ENCODE measurements at places on chromosomes 13 and 19.

GRCh38 chr19:18000915-18001776, 6.8 kb upstream of the ARRDC2 start:
- DNase-seq: peak; percentile 77

- no peak for DNase-seq
These were observed 1225.3 kb downstream of the SLITRK5 start for GRCh38 chr13:88896466-88896865.

- no peak for DNase-seq
These were observed 60.9 kb downstream of the WDFY2 start for GRCh38 chr13:51645154-51645650.

- DNase-seq: no peak
These were observed 24.7 kb downstream of the PNPLA6 start for GRCh38 chr19:7560255-7560654.

DNA sequence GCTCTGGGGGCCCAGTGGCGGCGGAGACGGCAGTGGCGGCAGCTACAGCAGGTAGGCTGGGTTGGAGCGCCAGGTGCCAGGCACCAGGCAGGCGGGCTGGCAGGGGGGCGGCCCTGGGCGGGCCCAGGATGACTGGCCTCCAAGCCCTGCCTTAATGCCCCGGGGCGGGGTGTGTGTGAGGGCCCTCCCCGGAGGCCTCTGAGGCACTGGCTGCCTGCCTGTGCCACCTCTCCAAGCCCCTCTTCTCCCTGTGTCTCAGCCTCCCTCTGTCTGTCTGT, at the start of gene KLK11:
Gene KLK11, minus strand, starts transcription at position 63 of the 278 bp plus-strand sequence. CDS start 985 bp downstream, outside the sequence.
- no peak for DNase-seq

DNA sequence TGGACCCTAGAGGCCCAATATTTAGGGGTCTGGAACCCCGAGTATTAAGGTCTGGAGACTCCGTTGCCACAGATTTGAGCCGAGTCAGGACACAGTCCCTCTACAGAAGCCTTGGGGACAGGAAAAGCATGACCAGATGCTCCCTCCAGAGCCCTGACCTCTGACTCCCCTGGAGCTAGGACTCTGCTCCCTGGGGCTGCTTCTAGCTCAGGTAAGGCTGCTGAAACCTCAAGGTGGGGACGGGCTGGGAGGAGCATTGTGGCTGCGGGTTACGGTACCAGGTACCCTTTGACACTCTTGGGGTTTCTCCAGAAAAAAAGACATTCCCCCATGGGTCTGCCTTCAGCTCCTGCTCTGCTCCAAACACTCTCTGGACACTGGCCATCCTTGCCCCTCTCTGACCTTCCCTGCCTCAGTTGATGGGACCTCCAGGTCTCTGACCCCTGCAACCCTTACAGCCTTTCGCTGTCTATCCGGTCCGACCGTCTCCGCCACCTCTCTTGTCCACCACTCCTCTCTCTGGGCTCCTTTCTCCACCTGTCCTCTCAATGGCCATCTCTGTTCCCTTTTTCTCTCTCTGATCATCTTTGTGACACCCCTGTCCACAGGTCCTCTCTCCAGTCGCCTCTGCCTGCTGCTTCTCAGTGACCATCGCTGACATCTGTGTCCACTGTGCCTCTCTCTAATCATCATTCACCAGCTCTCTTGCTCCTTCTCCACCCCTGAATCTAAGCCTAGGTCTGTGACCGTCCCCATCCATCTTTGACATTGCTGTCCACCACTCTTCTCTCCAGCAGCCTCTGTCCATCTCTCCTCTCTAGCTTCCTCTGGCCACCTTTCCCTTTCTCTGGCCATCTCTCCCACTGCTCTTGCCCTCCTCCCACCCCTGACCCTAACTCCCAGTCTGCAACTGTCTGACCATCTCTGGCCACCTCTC, 1.4 kb downstream of the LRFN3 start:
- no peak for DNase-seq

- no peak for DNase-seq
These were observed 1.4 kb downstream of the GPX4 start for GRCh38 chr19:1105008-1105872.

DNA sequence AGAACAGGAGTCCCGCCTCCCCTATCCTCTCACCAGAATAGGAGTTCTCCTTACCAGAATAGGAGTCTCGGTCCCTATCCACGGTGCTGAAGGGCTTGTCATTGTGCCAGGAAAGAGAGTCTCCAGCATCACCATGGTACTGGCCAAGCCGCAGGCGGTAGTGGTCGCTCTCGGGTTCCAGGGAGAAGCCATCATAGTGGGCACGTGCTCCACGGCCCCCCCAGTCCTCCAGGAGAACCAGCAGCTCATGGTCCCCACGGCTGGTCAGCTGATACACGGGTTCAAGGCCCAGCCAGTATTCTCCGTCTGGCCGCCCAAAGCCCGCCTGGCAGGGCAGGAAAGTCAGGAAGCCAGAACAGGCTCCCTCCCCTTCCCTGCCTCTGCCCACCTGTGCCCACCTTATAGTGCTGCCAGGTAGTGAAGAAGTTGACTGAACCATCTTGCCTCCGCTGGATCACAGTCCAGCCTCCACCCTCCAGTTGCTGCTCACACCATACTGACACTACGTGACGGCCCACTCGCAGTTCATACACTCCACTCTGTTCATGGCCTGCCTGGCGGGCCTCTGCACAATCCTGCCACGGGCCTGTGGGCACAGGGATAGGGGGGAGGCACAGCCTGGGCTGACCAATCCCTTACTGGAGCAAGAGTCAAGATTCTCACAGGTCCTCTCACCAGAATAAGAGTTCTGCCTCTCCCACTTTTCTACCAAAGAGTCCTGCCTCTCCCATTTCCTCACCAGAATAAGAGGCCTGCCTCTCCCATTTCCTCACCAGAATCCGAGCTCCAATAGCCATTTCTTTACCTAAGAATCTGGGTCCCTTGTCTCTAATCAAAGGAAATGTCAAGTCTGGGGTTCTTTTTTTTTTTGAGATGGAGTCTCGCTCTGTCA, 7.4 kb downstream of the SHFL start:
- no peak for DNase-seq

- no peak for DNase-seq
These were observed 284.4 kb downstream of the DIAPH3 start for GRCh38 chr13:59879281-59879680.

- DNase-seq: no peak
These were observed 10.3 kb downstream of the GNA15 start for GRCh38 chr19:3145909-3146676.

- DNase-seq: peak; percentile 9
These were observed 32.3 kb upstream of the FGF9 start for GRCh38 chr13:21638319-21639282.

DNA sequence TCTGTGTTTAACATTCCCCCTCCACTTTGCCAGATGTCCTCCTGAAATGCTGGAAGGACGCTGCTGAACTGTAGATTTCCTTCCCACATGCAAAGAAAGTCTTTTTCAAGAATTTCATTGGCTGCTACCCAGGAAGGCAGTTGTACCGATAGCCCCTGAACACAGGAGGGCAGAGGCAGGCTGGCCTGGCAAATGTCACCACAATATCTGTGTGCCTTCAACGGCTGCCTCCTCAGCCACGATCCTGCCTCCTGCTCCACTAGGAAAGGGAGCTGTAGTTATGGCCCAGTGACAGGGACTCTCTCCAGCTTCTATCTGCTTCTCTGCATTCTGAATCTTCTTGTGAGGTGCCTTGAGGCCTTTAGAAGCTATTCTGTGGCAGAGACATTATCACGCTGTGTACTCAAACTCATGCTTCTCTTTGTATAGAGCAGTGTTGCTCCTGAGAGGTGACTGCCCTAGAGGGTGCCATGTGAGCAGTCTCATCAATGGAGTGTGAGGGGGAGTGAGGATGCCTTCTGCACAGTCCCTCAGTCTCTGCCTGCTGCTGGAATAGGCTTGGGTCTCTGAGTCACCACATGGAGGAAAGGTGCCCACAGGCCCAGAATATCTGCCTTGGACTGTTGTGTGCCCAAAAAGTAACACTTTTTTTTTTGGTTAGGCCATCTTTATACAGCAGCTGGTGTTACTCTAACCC, 279.8 kb downstream of the DNAJC15 start:
- no peak for DNase-seq

DNA sequence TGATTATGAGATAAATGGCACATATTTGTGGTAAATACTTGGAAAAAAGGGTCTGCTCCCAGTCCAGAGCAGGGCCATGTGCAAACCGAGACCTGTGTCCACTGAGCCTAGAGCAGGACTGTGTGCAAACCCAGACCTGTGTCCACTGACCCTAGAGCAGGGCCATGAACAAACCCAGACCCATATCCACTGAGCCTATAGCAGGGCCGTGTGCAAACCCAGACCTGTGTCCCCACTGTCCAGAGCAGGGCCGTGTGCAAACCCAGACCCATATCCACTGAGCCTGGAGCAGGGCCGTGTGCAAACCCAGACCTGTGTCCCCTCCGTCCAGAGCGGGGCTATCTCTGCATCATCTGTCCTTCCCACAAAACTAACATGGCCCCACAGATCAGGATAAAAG, 136.0 kb downstream of the ATP11A start:
- DNase-seq: no peak

DNA sequence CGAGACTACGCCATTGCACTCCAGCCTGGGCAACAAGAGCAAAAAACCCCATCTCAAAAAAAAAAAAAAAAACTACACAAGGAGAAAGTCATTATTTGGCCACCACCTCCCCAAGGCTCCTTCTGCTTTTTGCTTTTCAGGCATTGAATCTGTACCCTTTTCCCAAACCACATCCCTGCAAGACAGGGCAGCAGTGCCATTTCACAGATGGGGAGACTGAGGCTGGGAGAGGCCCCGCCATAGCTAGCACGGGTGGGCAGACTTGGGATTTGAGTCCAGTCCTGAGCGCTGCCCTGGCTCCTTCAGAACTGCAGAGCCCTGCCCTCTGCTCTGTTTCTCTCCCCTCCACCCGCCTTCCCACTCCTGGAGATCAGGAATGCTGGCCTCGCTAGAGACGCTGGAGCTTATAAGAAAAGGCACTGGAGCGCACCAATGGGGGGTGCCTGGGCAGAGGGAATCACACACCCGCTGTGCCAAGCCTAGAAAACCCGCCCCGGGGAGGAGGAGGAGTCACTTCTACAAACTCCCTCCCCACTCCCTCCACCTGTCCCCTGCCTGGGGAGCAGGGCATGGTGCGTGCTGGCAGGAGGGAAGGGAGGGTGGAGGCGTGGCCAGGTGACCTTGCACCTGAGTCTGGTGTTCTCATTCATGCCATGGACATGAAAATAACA, 17.6 kb downstream of the TJP3 start:
- no peak for DNase-seq

GRCh38 chr19:16620584-16620983, 7.4 kb downstream of the MED26 start:
- no peak for DNase-seq

DNA sequence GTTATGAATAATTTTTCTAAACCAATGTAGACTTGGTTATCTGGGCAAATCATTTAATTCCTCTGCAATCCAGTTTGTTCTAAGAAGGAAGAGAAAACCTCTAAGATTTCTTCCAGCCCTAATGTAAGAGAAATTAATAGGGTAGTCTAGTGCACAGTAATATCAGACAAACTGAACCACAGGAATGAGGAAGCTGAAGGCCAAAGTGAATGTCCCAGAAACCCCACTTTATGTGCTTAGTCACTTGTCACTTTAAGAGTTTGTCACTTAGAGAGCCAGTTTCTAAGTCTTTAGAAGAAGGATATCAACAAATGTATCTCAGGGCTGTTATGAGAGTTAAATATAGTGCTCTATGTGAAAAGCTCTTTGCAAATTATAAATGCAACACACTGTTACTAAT, 750.6 kb downstream of the DIAPH3 start:
- DNase-seq: no peak

- no peak for DNase-seq
These were observed 84.6 kb upstream of the TRPC4 start for GRCh38 chr13:37954191-37954590.

DNA sequence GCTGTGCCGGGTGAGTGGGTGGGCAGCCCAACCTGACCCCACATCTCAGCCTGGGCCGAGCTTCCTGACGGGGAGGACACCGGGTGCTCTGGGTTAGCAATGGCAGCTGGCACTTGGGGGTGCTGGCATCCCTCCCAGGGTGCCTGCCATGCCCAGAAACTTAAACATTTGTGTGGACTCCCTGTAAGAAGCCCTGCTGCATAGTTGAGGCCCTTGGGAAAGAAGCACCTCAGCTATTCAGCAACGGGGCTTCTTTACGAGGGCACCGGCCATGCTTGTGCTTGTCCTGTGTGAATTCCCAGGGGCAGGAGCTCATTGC, 33.8 kb upstream of the MEDAG start:
- no peak for DNase-seq

GRCh38 chr13:112207129-112207528, 140.2 kb downstream of the SOX1 start:
- DNase-seq: no peak

- DNase-seq: no peak
These were observed 27.0 kb downstream of the ARID3A start for GRCh38 chr19:952680-953444.

GRCh38 chr13:27496536-27497273, 46.3 kb upstream of the MTIF3 start:
- DNase-seq: no peak

DNA sequence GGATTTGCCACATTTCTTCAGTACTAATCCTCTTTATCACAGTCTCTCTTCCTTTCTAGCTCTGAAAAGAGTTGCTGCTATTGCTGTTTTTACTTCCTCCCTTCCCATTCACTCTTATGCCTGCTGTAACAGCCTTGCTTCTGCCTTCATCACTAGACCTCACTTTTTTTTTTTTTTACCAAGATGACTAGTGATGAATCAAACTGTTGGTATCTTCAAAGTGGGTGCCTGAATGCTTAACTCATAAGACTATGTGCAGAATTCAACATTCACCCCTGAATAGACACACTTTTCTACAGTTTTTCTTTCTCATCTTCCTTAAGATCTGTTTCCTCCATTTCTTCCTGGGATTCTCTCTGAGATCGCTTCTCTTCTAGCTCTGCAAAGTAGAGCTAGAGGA, 217.2 kb upstream of the HTR2A start:
- no peak for DNase-seq

DNA sequence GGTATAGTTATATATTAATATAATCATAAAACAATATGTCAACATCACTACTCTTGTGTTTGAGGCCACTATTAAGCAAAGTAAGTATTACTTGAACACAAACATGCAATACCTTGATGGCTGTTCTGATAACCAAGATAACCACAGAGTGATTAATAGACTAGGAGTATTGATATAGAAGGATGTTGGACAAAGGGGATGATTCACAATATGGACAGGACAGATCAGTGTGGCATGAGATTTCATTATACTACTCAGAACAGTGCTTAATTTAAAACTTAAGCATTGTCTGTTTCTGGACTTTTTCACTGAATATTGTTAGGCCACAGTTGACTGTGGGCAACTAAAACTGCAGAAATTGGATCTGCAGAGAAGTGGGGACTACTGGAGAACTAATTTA, 384.2 kb downstream of the SLITRK1 start:
- no peak for DNase-seq

DNA sequence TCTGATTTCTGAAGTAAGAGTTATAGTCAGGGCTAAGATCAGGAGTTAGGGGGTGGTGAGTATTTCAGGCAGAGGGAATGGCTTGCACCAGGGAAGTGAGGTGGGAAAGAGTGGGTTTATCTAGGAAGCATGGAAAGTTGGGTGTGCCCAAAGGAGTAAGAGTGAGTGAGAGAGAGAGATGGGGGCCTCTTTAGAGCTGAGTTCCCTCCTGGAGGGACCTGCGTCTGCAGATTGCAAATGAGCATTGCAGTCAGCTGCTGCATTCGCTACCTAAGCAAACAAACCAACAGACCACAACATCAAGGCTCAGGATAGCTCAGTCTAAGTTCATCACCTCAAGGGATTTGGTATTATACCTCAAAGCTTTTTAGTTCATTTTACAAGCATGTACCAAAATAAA, 405.8 kb downstream of the FGF9 start:
- DNase-seq: no peak

GRCh38 chr13:54029720-54030119, 1001.1 kb downstream of the OLFM4 start:
- no peak for DNase-seq

All from GM18507 (cell line).